HL-60 (cell line): ENCODE measurements at places on chromosomes 16 and 17.

GRCh38 chr16:25372716-25373115 lies 115.1 kb upstream of the ZKSCAN2 start:
- DNase-seq, result no peak

DNA sequence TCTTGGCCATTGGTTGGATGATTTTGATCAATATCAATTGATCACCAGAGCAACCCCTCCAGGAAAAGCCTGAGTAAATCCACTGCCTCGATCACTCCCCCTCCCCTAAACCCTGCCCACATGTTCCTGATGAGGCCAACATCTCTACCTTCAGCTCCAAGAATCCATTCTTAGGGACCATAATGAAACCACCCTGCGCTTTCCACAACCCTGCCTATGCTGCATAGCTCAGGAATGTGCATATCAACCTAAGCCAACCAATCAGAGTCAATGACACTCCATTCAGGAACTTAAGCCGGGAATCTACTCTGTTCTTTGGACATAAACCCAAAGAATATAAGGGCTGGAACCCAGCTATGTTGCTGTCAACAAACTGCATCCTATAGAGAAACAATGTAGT lies 86.3 kb downstream of the MYH11 start:
- DNase-seq, result no peak

DNA sequence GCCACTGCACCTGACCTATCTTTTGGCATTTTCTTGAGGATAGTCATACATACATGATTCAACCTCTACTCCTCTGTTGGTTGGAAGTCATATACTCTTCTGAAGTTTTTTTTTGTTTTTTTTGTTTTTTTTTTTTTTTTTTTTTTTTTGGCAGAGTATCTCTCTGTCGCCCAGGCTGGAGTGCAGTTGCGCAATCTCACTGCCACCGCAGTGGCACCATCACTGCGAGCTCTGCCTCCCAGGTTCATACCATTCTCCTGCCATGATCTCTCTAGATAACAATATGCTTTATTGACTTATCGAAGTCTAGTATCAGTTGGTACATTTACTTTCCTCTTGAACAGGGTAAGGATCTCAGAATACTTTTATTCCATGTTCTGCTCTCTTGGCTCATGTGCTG lies 224.2 kb upstream of the WSCD1 start:
- DNase-seq, result no peak

DNA sequence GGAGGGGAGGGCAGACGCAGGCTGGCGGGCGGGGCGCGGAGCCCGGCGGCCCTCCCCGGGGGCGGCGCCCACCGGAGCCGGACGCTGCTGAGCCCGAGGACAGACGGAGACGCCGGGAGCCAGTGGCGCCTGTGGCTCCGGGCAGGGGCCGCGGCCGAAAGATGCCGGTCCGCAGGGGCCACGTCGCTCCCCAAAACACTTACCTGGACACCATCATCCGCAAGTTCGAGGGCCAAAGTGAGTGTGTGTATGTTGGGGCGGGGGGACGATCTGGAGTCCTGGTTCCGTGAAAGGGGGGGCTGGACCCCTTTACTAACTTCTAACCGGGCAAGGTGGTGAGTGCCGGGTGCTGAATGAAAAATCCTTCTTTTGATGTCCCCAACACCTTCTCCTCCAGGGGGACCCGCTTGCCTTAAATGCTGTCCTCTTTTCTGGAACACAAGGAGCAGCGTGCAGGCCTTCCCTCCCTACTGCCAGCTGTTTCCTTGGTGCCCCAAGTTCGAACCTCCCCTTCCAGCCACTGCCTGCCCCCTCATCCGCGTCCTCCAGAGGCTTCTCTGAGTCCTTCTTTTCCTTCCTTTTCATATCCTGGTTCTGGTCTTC lies at the start of gene KCNH6:
Gene KCNH6, plus strand, starts transcription at position 106 of the 603 bp plus-strand sequence. Its CDS starts 56 bp downstream, at position 162.
- DNase-seq, result no peak

DNA sequence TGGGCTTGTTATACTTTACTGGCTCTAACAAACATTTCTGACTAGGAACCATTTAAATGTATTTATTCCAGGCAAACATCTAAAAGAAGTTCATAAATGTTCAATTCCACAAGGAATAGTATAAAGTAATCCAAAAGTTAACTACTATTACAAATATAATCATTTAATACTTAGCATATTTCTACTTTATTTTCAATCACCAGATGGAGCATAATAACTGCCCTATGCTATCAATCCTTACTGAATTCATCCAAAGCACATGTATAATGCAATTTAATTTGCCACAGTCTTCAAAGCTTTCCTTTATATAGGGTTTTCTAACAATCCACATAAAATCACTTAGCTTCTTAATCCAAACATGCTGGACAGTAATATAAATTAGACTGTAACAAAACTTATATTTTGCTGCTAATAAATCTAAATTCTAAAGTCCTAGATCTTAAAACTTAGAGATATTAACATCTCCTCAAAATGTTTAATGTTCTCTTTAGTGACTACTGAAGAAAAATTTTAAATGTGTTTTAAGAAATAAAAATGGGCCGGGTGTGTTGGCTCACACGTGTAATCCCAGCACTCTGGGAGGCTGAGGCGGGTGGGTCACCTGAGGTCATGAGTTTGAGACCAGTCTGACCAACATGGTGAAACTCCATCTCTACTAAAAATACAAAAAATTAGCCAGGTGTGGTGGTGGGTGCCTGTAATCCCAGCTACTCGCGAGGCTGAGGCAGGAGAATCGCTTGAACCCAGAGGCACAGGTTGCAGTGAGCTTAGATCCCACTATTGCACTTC lies 5.9 kb downstream of the MEIOB start:
- no peak for DNase-seq

DNA sequence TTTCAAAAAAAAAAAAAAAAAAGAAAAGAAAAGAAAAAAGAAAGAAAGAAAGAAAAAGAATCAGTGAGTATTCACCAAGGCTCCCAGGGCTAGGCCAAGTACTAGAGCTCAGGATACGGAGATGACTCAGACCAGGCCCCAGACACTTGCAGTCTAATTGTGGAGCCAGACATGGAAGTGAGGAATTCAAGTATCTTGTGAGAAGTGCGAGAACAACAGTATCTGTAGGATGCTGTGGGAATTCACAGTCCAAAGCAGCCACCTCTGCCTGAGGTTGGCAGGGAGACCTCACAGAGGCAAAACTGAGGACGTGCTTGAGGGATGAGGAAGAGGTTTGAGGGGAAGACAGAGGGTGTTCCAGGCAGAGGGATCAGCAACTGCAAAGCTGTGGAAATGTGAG lies 14.0 kb upstream of the ALDOA start:
- no peak for DNase-seq

DNA sequence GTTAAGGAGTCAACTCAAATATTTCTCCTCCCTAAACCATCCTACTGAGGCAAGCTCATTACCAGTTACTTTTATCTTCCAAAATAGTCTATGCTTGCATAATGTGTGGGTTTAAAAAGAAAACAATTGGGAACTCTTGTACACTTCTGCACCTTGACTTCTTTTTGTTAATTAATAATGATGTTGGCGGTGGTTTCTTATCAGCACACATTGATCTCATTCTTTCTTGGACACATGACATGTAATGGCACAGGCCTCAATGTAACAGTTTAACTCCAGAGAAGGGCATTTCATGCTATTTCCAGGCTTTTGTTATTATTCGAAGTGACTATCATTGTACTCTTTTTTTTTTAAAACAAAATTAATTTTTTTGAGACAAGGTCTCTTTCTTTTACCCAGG lies 7.8 kb downstream of the PLCG2 start:
- no peak for DNase-seq

DNA sequence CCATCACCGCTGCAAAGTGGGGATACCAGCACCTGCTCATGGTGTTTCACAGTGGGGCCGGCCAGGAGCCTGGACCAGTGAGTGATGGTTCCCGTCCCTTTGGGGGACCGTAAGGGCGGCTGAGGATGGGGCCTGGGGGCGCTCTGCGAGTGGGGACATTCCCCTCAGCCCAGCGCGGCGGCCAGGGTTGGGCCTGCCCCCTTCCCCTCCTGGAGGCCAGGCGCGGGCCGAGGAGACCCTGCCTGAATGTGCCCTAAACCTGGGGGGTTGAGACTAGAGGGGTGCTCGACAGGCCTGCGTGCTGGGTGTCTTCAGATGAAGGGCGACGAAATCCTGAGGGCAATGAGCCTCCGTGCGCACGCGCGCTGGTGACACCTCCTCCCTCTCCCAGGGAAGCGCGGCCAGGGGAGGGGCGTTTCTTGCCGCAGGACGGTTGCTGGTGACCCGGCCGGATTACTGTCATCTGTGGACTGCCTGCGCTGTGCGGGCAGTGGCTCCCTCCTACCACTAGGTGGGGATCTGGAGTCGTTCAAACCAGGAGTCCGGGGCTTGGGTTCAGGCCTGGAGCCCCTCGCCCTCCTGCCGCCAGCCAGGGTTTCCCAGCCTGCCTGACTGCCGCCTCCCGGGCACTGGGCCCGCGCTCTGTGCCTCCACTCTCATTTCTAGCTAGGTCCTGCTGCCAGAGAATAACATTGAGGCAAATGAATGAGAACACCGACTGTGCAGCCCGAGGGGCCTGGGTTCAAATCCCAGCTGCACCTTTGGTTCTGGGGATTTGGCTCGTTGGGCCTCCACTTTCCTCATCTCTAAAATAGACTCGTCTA lies 17.1 kb downstream of the TBX2 start:
- DNase-seq, result no peak

DNA sequence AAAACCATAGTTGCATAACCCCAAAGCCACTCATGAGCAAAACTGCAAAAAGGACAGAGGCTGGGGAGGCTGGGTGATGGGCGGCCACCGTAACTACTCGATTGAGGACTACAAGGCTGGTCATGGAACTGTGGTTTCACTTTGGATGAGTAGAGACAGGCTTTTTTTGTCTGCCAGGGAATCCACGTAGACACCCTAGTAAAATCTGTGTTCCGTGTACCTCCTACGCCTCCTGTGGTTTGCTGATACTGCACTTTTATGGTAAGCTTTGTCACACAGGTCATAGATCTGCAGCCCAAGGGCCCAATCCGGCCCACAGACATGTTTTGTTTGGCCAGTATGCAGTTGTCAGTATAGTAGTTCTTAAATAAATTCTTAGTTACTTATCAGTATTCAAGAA lies 2.2 kb upstream of the TLCD3B start:
- DNase-seq, result no peak

GRCh38 chr17:68587847-68588246 lies 13.3 kb downstream of the FAM20A start:
- DNase-seq, result no peak

DNA sequence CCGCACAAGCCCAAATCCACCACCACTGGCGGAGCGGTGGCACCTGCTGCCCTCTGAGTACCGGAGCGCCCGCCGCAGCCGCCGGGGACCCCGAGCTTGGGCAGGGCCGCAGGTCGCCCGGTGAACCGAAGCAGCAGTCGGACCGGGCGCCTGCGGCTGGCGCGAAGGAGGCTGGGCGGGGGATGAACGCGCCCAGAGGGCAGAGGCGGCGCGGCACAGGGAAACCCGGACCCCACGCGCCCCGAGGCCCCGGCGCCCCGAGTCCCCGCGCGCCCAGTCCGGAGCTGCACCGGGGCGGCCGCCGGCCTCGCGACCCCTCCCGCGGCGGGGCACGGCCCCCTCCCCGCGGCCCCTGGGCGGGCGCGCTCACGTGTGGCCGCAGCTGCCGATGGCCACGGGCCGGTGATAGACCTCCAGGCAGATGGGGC lies 393 bp downstream of the RNF166 start:
- DNase-seq, result no peak

DNA sequence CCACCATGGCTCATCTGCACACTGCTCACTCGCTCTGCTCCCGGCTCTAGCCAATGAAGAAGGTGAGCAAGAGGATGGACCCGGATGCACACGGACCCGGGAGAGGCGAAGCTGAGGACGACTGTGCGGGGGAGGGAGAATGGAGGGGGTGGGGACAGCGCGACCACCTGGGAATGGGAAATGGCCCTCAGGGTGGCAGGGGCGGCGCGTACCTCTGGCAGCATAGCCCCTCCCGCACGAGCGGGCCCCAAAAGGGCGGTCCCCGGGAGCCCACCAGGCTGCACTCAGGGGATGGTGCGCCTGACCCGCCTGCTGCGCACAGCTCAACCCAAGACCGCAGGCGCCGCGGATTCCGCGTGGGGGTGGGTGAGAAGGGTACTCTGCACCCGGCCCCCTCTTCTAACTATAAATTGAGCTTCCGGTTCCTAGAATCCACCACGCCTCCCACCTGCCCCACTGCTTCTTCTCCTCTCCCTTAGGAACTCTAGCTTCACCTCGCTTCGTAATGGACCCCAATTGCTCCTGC lies 6.1 kb downstream of the MT1H start:
- no peak for DNase-seq

- DNase-seq, result no peak
Observed at GRCh38 chr17:79073016-79073705, 1.5 kb upstream of the ENGASE start.

DNA sequence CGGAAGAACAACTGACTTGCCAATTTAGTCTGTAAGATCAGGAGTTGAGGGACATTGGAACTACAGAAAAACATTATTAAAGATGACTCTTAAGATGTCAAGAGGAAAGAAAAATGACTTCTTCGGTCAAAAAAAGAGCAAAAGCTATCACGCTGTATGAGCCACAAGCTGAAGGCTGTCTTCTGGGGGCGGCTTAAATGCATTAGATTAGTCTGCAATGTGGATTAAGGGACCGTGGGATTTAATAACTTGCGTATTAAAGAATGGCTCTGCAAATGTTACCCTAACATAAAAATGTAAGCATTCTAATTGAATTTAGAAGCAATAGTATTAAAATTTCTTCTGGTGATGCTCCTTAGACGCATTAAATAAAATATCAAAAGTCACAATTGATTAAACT lies 108.6 kb downstream of the PITPNC1 start:
- DNase-seq, result no peak

- DNase-seq, result peak; percentile 1
Observed at GRCh38 chr16:73956587-73957494, 339.8 kb upstream of the PSMD7 start.

- no peak for DNase-seq
Observed at GRCh38 chr16:31094088-31094423, 541 bp downstream of the VKORC1 start.

GRCh38 chr17:75087558-75088453 lies at the start of gene SLC16A5:
Gene SLC16A5, plus strand, starts transcription at chr17:75087954. Its CDS starts 5,683 bp downstream, at chr17:75093637.
- peak; percentile 85 for DNase-seq

DNA sequence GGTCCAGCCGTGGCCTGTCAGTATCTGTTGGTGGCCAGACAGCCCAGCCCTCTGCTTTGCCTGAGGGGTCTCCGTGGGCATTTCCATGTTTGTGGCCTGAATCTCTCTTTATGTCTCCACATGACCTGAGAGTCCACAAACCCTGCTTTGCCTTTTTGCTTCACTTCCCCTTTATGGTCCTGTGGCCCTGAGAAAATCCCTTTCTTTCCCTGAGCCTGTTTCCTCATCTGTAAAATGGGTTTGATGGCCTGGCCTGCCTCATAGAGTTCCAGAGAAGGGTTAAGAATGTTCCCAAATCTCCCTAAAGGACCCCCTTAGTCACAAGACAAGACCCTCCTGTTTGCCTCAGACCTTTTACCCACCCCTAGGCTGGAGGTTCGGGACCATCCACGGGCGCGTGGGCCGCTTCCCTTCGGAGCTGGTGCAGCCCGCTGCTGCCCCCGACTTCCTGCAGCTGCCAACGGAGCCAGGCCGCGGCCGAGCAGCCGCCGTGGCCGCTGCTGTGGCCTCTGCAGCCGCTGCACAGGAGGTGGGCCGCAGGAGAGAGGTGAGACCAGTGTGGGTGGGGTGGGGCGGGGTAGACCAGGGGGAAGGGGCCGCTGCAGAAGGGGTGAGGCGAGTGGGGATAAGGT lies 26.2 kb upstream of the ALKBH5 start:
- no peak for DNase-seq

- DNase-seq, result no peak
Observed at GRCh38 chr16:85970738-85971137, 71.8 kb downstream of the IRF8 start.
